Upper lobe of right lung (tissue), 1 donor: ENCODE measurements at places on chromosomes 11 and 22. TPM values are rescaled to one million over a fixed set of nuclear protein-coding genes. Genes with fewer than 3 reads are reported as not detected.

PTS gene
- 22.5 TPM for total RNA-seq

LARGE2 gene
- total RNA-seq, result 6.0 TPM

P2RY2 gene
- 7.4 TPM for total RNA-seq

DDIAS gene
- total RNA-seq, result 3.8 TPM

BLID gene
- not detected for total RNA-seq

ZNF70 gene
- 6.1 TPM for total RNA-seq
